Smooth muscle cell of bladder (primary cell): ENCODE measurements at places on chromosomes 11 and 22. TPM values are rescaled to one million over a fixed set of nuclear protein-coding genes. Genes with fewer than 3 reads are reported as not detected.

Gene C1QTNF6
- total RNA-seq: 5.8 and 6.0 TPM in 2 replicates

Gene DNHD1
- total RNA-seq: 5.3 and 8.0 TPM in 2 replicates

Gene PLCB3
- 23.8 and 31.5 TPM in 2 replicates for total RNA-seq

Gene LRP5
- 27.6 and 45.6 TPM in 2 replicates for total RNA-seq

Gene NRGN
- total RNA-seq: 0.14 TPM in 1 of 2 replicates, not detected in the other

Gene DYNC2H1
- total RNA-seq: 62.8 and 71.3 TPM in 2 replicates

Gene INS
- total RNA-seq: not detected in 2 replicates

Gene PTPRJ
- 11.1 and 14.2 TPM in 2 replicates for total RNA-seq

Gene TSGA10IP
- not detected in 2 replicates for total RNA-seq
